ENCODE measurements at places on chromosomes 11 and 22.

GRCh38 chr22:49586244-49586748, 241.4 kb downstream of the BRD1 start:
- no peak for DNase-seq

DNA sequence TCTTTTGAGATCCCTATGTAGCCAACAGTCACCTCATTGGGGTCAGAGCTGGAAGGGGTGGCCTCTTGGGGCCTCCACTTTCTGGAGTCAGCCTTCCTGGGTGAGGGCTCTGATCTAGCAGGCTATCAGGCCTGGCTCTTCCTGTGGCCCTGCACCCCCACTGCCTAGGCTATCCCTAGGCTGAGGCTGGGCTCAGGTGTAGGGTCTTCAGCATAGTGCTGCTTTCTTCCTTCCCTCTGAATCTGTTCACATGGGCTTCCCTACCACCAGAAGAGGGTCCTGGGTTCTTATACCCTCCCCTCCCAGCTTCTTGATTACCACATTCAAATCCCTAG, 456 bp upstream of the SPI1 start:
- DNase-seq: no peak

DNA sequence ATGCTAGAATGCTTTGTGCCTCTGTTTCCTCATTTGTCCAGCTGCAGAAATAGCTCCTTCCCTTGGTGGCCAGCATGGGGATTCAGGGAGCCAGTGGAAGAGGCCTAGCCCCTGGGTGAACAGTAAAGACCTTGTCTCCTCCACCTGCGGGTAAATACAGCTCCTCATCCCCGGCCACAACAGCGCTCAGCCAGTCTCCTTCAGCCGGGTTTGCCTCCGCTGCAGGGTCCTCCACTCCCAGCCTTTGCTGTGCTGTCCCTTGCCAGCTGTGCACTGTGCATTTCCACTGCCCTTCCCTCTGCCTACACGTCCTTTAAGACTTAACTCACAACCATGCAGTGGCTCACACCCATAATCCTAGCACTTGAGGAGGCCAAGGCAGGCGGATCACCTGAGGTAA, 1.5 kb upstream of the CDC42EP1 start:
- DNase-seq: no peak

GRCh38 chr11:114039551-114039950, 20.0 kb upstream of the ZBTB16 start:
- DNase-seq: no peak

- peak; percentile 49 for DNase-seq
Observed at GRCh38 chr22:22156716-22157347, 87.8 kb upstream of the VPREB1 start.

DNA sequence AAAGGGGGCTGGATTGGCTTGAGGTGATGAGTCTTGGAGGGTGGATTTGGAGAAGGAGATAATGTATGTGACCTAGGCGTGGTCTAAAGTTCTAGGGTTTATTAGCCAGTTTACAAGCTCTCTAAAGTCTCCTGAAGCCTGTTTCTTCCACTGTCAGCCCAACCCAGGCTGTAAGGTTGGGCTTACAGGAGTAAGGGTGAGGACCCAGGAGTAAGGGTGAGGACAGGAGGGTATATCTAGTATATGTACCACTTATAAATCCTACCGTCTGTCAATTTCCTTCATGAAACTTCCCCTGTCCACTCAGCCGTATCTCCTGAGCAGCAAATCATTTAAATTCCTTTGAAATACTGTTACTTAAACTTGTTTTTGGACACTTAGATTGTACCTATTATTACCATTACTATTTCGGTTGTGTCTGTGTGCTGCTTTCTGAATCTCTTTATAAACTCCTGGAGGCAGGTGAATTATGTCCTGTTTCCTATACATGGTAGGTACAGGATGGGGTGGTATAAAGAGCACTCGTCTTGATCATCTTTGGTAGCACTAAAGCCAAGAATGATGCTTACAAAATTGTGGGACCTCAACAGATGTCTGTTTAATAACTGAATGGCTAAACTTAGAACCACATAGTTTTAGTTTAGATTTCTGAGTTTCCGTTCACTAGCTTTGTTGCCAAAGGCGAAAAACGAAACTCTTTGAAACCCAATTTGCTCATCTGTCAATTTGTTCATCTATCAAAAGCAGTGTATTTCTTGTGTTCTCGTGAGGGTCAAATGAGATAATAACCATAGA, 192.0 kb downstream of the GRIK4 start:
- no peak for DNase-seq
